ENCODE measurements at places on chromosomes 2 and 18.

DNA sequence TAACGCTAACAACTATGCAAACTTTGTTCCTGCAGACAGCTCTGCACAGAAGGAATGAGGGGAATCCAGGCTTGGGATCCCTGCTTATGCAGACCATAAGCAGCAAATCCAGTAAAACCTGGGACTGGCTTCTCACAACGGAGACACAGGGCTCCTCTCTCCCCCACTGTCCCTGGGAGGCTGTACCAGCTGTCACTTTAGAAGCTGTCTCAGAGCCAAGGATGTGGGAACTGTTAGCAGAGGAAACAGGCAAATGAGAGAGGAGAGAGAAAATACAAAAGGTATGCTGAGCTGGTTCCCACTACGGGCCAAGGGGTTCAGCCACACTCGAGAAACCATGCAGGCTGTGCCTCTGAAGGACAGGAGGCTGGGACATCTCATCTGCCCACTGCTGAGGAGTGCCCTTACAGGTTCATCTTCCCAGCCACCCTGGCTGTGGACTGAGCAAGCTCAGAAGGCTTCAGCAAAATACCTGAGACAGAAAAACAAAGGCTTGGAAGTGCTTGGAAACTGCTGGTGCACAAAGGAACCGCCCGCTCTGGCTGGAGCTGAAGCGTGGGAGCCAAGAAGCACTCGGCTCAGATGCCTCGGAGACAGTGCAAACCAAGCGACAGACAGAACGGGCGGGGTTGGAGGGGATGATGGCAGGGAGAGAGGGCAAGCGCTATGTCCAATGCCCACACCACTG is 72.5 kb downstream of the FAM210A start:
- no peak for ATAC-seq

- ATAC-seq, result peak; percentile 99
These were observed 19.0 kb downstream of the INO80C start for GRCh38 chr18:35478520-35479435.

DNA sequence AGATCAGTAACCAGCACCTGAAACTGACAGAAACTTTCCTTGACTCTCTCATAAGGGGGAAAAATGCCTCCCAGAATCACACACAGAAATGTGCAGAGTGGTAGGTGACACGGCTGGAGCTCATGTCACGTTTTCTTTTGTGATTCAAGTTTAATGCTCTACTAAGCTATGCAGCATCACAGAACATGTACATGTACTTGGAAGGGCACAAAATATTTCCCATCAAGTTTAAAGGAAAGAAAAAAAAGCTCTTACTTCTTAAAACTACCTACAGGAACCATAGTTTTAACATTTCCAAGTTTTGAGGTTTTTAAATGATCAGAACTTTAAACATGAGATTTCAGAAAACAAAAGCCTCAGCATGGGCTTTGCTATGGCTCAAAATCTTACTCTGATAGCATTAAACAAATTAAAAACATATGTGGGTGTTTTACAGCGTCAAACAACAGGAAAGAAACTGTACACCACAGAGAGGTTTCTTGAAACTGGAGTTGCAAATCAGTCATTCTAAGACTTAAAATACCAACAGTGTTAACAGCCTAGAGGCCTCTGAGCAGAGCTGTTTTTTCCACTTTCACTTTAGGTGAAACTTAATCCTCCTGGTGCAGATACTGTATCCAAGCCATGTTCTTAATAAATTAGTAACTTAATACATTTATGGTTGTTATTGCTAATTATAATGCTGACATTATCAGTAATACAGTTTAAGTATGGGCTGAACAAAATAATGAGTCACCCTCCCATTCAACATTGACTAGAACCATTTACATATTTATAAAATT is 30.1 kb downstream of the MBP start:
- ATAC-seq, result peak; percentile 80

- ATAC-seq, result no peak
These were observed 24.3 kb upstream of the LDLRAD4 start for GRCh38 chr18:13194239-13194638.

DNA sequence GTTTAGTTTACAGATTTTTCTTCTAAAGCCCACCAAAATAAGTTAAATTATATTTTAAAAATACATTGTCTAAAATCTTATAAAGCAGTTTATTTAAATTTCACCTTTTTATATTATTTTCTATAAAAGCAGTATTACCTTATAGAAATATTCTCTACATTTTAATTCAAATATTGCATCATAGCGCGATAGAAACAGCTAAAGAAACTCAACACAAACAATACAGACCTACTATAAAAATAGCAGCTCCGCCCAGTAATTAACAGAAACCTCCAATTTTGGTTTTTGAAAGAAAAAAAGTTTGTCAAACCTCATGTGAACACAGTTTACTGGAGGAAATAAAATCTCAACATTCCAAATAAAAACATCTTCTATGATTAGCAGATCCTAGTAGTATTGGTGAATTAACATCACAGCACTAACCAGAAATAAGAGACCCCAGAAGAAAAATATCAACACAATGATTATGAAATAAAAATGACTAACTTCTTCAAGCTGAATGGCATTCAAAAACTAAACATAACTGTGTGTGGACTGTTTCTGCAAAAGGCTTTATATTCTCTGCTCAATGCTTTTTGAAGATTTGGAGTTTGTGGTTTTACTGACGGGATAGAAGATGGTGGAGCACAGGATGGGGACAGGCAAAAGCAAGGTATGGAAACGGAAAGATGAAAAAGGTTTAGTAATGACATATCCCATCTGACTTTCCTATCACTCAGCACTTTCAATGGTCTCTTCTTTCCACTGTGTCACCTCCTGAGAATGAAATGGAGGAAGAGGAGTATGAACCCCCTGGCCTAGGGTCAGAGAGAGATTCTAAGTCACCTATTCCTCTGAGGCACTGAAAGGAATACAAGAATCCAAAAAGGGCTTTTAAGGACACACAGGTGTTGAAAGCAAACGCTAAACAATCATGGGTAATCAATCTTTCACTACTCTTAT is 17.5 kb downstream of the MAP4K3 start:
- ATAC-seq, result no peak

- ATAC-seq, result no peak
These were observed 120.6 kb downstream of the PLB1 start for GRCh38 chr2:28616396-28616999.

DNA sequence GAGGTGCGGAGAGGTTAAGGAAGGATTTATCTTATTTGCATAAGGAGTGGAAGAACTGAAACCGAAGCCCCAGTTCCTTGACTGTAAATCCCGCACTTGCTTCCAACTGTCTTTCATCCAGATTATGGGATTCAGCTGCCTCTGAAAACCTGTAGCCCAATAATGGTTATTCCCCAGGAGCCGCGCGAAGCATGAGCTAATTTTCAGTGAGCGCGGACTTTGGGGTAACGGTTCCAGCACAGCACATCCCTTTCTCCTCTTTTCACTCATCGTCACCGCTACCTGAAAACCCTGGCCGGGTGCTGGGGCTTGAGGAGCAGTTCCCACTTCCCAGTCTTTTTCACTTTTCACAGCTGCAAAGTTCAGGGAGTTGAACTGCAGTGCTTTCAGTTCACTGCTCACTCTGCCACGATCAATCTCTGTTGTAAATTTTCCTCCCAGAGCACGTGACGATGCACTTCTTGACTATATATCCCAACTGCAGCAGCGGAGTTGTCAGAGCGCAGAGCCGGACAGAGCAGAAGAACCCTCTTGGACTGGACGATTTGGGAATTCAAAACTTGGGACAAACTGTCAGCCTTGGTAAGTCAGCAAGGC is at the start of gene KCNE4:
Gene KCNE4 (plus strand): TSS at position 498 of the 597 bp plus-strand sequence. CDS start 641 bp downstream, outside the sequence.
- ATAC-seq, result no peak

GRCh38 chr2:231228974-231229529 is 30.6 kb downstream of the ARMC9 start:
- ATAC-seq, result no peak

- no peak for ATAC-seq
These were observed 72.2 kb downstream of the PDK1 start for GRCh38 chr2:172628085-172628484.

DNA sequence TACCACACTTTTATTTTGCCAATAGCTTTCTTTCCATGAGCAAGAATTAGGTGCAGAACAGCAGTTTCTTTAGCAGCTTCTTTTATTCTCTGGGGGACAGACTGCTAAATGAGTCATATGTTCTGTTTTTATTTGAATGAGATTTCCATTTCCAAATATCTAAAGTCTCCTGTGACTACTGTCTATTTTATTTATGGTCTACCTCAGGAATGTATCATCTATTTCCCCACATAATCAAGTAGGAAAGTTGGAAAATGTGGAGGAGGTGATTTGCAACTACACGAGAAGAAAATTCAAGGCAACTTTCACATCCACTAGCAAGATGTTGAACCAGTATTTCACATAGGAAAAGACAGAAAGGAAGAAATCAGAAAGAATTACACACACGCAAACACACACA is 139.9 kb upstream of the MEX3C start:
- no peak for ATAC-seq

DNA sequence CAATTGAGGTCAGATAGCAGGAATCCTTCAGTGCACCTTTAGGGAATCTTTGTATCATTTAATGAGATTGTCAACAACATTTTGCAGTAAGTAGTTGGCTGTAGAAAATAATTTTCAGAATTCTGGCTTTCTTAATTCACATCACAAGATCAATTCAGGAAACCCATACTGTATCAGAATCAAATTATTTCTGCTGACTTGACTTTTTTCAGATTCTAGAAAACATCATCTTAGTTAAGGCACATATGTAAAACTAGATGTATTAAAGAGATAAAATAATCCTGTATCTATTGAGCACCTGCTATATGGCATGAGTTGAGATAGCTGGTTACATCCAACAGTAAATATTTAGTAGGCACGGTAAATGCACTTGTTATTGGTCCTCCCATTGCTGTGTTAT is 791.4 kb downstream of the TDRD15 start:
- no peak for ATAC-seq

DNA sequence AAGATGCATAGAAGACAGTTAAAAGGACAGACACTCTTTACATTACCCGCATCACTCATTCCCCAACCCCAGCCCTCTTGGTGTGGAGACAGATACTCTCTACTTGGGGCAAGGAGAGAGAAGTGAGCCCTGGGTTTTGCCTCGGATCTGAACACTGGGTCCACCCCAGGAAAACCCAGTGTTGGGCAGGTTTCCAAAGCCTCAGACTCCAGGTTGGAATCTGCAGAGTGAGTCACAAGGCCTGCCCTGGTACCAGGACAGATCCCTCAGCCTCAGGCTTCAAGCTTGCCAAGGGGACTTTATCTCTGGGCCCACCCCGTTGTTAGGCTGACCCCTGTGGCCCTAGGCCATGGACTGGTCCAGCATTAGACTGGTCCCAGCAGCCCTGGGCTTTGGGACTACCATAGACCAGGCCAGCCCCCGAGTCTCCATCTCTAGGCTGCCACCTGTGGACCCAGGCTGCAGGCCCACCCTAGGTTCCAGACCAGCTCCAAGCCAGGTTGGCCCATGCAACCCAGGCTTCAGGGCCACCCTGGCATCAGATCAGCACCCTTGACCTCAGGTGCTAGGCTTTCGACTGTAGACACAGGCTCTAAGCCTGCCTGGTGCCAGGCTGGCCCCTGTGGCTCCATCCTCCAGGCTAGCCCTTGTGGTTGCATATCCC is 112.8 kb downstream of the GULP1 start:
- no peak for ATAC-seq

DNA sequence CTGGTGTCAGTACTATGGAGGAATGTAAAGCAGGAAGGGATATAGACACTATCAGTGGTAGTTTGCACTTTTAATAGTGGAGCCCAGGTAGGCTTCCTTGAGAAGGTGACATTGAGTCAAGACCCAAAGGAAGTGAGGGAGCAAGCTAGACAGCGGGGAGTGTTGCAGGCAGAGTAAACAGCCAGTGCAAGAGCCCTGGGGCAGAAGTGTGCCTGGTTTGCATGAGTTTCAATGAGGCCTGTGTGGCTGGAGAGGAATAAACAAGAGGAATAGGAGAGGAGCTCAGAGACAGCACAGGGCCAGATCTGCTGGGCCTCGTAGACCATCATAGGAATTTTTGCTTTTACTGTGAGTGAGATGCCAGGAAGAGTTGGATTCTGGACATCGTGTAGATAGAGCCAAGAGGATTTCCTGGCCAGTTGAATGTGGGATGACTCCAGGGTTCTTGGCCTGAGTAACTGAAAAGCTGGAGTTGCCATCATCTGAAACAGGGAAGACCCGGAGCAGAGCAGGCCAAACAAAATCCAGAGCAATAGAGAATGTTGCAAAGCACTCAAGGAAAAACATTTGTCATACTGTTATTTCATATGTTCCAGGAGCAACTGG is 102.5 kb downstream of the SP3 start:
- no peak for ATAC-seq

DNA sequence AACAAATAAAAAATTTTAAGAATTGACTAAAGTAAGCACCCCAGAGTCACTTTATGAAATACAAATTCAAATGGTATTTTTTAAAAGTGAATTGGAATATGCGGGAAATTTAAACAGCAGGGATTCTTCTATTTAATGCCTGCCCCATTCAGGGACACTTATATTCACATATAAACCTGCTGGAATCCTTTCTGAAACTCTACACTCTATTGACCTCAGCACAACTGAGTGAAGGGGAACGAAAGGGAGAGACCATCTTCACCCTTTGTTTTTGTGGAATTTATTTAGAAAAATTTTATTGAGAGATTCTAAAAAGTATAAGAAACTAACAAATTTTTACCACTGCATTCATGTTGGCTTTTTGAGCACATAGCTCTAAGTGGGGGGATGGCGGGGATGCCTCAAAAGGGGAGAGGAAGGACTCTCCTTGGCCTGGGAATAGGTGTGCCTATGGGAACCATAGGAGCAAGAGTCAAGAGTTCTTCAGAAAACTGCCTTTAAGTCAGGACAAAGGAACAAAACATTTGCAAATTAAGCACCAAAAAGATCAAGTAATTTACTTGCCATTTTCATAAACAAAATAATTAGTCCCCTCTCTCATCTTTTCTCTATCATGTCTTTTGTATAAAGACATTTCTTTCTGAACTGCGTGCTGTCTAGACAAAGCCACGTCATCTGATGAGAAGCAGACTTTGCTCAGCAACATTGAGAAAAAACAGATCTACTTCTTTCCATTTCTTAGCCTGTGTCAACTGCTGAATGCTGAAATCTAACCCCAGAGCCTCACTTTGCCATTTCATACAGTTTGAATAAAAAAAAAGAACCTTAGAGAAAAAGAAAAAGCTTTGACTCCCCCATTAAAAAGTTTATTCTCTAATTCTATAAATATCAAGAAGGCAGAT is 21.6 kb upstream of the FLACC1 start:
- ATAC-seq, result no peak

GRCh38 chr2:239194731-239195317 is 206.0 kb downstream of the HDAC4 start:
- no peak for ATAC-seq

DNA sequence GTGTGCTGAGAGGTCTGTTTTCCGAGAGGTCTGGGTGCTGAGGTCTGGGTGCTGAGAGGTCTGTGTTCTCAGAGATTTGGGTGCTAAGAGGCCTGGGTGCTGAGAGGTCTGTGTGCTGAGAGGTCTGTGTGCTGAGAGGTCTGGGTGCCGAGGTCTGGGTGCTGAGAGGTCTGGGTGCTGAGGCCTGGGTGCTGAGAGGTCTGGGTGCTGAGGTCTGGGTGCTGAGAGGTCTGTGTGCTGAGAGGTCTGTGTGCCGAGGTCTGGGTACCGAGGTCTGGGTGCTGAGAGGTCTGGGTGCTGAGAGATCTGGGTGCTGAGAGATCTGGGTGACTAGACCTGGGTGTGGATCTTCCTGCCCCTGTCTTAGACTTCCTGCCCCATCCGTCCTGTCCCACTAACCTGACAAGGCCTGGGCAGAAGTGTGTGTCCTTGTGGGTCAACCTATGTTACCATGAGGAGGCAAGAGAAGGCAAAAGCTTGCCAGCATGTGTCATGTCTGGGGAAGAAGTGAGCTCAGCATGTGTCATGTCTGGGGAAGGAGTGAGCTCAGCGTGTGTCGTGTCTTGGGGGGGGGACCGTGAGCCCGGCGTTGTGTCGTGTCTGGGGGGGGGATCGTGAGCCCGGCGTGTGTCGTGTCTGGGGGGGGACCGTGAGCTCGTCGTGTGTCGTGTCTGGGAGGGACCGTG is 69.3 kb downstream of the KCNG2 start:
- ATAC-seq, result no peak
